Activated CD4-positive, alpha-beta T cell treated with anti-CD3 and anti-CD28 coated beads for 24 hours (primary cell): ENCODE measurements at places on chromosomes 11 and 22.
A peak's percentile ranks its signal among the peaks of the same experiment; 100 is the strongest.

- no peak for DNase-seq
These were observed 48.2 kb downstream of the ZNF143 start for GRCh38 chr11:9509041-9509440.

DNA sequence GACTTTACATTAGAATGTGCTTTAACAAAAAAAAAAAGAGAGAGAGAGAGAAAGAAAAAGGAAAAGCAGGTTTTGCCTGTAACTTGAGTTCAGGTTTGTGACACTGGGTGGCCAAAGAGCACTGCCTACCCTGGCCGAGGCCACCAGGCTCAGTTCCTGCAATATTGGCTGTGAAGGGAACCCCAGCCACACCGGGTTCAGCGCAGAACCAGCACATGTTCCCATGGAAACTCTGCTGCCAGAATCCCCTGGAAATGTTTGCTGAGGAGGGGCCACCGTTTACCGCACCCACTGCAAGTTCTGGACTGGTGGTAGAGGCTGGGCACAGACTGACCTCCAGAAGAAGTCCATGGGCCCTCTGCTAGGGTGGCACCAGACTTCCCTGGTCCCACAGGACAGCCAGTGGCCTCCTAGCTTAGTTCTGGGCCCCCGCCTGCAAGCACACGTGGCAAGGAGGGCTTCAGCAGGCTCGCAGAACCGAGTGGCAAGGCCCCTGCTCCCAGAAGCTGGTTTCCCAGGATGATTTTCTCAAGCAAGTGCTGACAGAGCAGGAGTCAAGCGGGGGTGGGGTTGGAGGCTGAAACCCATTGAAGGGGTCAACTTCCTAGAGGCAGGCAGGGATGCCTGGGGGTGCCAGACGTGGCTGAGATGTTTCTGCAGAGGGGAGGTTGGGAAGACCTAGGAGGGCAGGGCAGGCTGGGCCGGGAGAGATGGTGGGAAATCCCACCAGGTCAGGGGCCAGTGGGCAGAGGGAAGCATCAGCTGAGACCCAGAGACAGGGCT lies 51.2 kb downstream of the NFAM1 start:
- no peak for DNase-seq

- DNase-seq, result peak; percentile 68
These were observed 15.2 kb upstream of the SORL1-AS1 start for GRCh38 chr11:121467965-121468364.

DNA sequence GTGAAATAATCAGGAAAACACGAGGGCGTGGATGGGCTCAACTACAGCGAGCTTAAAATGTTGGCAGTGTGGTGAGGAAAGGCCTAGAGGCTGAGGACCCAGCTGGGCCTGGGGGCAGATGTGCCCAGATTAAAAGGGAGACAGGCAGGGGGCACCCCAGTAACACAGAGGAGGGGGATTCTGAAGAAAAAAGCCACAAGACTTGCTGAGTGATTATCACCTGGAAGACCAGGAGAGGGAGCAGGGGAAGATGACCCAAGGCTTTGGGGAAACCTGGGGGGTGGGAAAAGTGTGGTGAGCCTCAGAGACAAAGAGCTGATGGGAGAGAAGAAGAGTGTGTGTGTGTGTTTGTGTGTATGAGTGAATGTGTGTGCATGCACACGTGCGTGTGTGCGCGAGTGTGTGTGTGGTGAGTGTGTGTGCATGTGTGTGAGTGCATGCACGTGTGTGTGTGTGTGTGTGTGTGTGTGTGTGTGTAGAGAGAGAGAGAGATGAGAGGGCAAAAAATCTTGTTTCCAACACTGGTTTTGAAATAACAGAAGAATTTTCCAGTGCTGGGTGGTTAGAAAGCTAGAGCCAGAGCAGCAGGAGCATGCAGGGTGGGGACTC lies 500.5 kb downstream of the BUD13 start:
- no peak for DNase-seq

- no peak for DNase-seq
These were observed 2.7 kb upstream of the RTN4RL2 start for GRCh38 chr11:57457643-57458023.

GRCh38 chr11:10645212-10645795 lies 48.3 kb downstream of the IRAG1 start:
- DNase-seq, result no peak

DNA sequence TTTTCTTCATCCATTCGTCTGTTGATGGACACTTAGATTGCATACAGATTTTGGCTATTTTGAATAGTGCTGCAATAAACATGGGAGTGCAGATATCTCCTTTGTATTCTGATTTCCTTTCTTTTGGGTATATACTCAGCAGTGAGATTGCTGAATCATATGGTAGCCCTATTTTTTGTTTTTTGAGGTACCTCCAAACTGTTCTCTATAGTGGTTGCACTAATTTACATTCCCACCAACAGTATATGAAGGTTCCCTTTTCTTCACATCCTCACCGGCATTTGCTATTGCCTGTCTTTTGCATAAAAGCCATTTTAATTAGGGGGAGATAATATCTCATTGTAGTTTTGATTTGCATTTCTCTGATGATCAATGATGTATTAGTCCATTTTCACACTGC lies 96.1 kb downstream of the PRR5L start:
- DNase-seq, result no peak

- no peak for DNase-seq
These were observed 84.9 kb downstream of the CSNK2A3 start for GRCh38 chr11:11268119-11268518.

DNA sequence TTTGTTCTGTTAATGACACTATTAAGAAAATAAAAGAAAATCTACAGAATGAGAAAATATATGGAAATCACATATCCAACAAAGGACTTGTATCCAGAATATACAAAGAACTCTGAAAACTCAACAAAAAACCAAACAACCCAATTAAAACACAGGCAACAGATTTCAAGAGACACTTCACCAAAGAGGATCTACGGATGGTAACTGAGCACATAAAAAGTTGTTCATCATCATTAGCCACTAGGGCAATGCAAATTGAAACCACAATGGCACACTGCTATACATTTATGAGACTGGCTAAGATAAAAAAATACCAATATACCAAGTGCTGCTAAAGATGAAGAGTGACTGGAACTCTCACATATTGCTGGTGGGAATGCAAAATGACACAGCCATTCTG lies 34.5 kb upstream of the SLC25A1 start:
- no peak for DNase-seq

DNA sequence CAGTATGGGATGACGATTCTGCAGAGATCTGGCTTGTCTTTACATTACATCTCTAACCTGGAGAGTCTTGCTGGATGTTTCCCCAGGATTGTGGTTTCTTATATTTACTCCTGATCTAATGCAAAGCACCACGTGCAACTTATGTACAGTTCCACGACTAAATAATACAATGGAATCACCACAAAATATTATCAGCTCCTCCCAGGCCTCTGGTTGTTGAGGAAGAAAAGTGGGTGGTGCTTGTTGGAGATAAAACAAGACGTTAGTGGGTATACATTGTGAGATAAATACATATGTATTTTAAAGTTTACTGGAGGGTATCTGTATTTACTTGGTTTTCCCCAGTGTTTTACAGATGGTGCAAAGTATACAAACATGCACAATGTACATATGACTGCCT lies 569.7 kb downstream of the NTM start:
- DNase-seq, result no peak

DNA sequence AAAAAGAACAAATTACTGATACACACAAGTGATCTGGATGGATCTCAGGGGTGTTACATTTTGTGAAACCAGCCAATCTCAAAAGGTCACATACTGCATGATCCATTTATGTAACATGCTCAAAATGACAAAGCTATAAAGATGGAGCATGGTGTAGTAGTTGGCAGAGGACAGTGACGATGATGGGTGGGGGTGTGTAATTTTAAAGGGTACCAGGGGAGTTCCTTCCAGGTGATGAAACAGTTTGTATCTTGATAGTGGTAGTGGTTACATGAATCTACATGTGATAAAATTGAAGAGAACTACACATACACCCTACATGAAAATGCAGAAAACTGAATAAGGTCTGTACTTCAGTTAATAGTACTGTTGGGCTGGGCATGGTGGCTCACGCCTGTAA lies 17.1 kb downstream of the TMEM184B start:
- no peak for DNase-seq

GRCh38 chr11:96335388-96335787 lies 7.6 kb downstream of the MAML2 start:
- DNase-seq, result no peak

DNA sequence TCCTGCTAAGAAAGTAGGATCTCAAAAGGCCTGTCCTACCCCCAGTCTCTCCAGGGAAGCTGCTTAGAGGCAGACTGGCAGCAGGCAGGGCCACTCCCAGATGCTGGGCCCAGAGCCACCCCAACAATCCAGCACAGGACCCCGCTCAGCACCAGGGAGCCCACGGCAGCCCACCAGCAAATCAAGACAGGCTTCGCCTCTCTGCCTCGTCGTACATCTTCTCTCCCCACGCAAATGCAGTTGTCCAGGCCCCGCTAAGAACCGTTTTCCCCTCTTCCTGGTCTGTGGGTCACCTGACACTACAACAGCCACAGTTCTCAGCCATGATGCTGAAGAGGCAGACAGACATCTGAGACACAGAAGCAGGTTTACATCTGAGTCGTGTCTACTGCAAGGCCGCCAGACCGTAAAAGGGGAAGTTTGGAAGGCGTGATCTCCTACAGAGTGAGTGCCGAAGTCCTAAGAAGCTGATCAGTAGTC lies 51.1 kb downstream of the IGSF9B start:
- DNase-seq, result no peak

- no peak for DNase-seq
These were observed 110.9 kb downstream of the SWAP70 start for GRCh38 chr11:9774591-9775397.

GRCh38 chr11:128806506-128807261 lies 60.4 kb downstream of the KCNJ1 start:
- no peak for DNase-seq

DNA sequence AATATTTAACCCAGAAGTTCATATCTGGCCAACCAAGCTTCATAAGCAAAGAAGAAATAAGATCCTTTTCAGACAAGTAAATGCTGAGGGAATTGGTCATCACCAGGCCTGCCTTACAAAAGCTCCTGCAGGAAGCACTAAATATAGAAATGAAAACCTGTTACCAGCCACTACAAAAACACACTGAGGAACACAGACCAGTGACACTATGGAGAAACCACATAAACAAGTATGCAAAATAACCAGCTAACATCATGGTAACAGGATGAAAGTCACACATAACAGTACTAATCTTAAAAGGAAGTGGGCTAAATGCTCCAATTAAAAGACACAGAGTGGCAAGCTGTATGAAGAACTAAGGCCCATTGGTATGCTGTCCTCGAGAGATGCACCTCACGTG lies 311.4 kb downstream of the DYNC2H1 start:
- DNase-seq, result no peak

GRCh38 chr11:35675901-35676610 lies 13.5 kb downstream of the TRIM44 start:
- DNase-seq, result no peak

DNA sequence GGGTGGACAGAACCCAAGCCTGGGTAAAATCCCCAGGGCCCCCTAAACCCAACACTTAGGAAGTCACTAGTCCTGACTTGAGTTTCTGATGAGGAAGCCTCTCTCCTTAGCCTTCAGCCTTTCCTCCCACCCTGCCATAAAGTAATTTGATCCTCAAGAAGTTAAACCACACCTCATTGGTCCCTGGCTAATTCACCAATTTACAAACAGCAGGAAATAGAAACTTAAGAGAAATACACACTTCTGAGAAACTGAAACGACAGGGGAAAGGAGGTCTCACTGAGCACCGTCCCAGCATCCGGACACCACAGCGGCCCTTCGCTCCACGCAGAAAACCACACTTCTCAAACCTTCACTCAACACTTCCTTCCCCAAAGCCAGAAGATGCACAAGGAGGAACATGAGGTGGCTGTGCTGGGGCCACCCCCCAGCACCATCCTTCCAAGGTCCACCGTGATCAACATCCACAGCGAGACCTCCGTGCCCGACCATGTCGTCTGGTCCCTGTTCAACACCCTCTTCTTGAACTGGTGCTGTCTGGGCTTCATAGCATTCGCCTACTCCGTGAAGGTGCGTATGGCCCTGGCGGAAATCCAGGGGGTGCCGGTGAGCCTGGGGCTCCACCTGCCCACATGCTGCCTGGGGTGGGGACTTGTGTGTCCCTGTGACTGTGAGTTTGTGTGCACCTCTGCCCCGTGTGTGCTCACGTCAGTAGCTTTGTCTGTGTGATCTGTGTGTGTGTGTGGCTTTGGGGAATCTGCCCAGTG lies at the start of gene IFITM1:
Gene IFITM1, plus strand, starts transcription at position 254 of the 767 bp plus-strand sequence. Its CDS starts 131 bp downstream, at position 385.
- no peak for DNase-seq

- no peak for DNase-seq
These were observed 79.8 kb downstream of the BCR start for GRCh38 chr22:23259916-23260644.

DNA sequence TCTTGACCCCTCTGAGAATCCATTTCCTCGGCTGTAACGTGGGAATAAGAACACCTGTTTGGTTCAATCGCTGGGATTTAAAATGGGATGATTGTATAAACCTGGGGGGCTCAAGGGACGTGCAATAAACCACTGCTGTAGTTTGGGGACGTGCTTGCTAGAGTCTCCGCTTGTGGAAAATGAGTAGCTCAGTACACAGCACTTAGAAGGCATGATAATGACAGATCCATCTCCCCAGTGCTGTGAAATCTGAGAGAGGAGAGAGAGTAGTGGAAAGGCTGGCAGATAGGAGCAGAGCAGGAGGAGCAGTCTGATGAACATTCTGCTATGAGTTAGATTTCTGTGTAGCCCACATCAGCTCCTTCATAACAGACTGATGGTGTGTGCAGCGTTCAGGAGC lies 256.5 kb downstream of the MN1 start:
- DNase-seq, result no peak

- no peak for DNase-seq
These were observed 20.2 kb downstream of the GAB4 start for GRCh38 chr22:16987822-16988221.

GRCh38 chr11:61814247-61814957 lies 2.4 kb downstream of the FADS1 start:
- no peak for DNase-seq

DNA sequence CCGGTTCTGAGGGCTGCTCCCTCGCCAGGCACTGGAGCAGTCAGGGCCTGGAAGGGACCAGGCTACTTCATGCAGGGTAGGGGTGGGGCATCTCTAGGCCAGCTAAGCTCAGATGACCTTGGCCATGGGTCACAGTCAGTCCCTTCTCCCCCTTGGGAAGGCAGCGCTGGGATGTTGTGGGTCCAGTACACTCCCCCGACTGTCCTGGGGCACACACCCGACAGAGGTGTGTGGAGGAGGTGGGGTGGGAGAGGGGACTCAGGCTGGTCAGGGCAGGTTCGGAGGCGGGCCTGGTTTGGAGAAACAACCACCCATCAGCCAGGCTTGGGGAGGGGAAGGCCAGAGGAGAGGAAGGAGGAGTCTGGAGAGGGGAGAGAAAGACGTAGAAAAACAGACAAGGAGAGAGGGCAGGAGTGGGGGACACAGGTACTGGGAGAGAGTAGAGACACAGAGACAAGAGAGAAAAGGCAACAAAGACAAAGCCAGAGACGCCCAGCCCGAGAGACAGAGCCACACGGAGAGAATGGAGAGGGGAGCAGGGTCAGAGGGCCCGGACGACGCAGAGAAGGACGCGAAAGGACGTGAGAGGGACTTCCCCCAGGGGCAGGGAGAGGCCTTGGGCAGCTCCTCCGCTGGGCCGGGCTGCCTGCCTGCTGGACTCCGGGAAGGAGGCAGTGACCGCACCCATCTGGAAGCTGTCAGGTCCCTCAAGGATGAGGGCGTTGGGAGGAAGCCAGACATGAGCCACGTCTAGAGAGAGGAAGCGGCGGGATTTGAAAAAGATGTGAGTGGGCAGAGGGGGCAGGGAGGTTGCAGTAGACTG lies 30.6 kb upstream of the TSKU start:
- no peak for DNase-seq
